Gastrocnemius medialis (tissue), 4 donors: ENCODE measurements at places on chromosomes 16 and 17.
A peak's percentile ranks its signal among the peaks of the same experiment; 100 is the strongest.

DNA sequence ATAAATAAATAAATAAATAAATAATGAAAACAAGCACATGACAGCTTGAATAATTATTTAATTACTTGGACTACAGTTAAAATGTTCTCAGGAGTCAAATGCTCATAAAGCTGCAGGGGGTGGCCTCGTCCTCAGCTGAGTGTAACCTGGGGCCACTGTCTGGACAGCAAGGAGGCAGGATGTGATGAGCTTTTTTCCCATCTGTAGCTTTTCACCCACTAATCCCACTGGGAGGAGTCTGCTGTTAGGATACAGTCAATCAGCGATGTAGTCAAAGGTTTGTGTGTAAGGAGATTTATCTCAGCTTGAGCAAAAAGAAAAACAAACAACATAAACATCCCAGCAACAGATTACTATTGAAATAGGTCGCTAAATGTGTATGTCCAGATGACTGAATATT lies 22.5 kb downstream of the ZCCHC14 start:
- H3K27me3 ChIP-seq: no peaks in the 10 kb centered on the region
- H3K4me3 ChIP-seq: no peak overlapping the region
- peaks cover 54% of the 10 kb centered on the region for H3K4me1 ChIP-seq
- no peak overlapping the region for H3K27ac ChIP-seq
- H3K36me3 ChIP-seq: no peaks in the 10 kb centered on the region

GRCh38 chr17:32157225-32157624 lies 14.9 kb downstream of the RHOT1 start:
- H3K27ac ChIP-seq: peak overlapping the region; percentile 61
- H3K36me3 ChIP-seq: no peaks in the 10 kb centered on the region
- no peak overlapping the region for H3K4me3 ChIP-seq
- no peak for DNase-seq

DNA sequence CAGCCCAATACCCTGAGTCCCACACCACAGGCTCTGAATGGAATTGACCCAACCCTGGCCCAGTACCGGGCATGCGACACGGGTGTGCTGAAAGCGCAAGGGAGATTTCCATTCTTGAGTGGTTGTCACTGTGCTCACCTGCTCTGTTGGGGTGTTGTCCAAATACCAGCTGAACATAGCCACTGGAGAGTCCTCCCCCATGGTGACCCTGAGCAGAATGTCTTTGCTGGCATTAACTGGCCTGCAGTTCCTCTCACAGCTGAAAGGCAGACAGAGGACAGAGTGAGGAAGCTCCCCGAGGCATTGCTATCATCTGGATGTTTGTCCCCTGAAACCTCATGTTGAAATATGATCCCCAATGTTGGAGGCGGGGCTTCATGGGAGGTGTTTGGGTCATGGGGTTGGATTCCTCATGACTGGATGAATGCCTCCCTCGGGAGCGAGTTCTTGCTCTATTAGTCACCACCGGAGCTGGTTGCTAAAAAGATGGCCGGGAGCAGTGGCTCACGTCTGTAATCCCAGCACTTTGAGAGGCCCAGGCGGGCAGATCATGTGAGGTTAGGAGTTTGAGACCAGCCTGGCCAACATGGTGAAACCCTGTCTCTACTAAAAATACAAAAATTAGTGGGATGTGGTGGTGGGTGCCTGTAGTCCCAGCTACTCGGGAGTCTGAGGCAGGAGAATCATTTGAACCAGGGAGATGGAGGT lies 57.3 kb upstream of the BCO1 start:
- no peaks in the 10 kb centered on the region for H3K27me3 ChIP-seq
- H3K4me3 ChIP-seq: peak overlapping the region; percentile 36
- no peaks in the 10 kb centered on the region for H3K36me3 ChIP-seq
- H3K27ac ChIP-seq: peak overlapping the region; percentile 83
- peak; percentile 87 for DNase-seq

DNA sequence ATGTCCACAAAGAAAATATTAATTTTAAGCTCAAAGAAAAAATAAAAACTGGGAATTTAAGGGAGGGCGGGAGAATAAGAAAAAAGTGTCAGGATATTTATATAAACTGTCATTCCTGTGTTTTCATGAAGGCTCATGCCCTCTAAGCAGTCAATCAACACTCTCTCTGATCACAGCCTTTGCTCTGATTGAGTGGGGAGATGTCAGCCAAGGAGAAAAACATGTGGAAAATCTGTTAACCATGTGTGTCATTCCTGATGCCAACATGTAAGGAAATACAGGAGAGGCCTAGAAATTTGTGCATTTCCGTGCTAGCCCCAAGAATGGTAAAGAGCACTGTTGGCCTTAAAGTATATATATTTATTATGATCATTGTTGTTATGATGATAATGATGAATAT lies 137.9 kb upstream of the IRX5 start:
- no peak overlapping the region for H3K4me3 ChIP-seq
- DNase-seq: no peak
- no peaks in the 10 kb centered on the region for H3K27me3 ChIP-seq

DNA sequence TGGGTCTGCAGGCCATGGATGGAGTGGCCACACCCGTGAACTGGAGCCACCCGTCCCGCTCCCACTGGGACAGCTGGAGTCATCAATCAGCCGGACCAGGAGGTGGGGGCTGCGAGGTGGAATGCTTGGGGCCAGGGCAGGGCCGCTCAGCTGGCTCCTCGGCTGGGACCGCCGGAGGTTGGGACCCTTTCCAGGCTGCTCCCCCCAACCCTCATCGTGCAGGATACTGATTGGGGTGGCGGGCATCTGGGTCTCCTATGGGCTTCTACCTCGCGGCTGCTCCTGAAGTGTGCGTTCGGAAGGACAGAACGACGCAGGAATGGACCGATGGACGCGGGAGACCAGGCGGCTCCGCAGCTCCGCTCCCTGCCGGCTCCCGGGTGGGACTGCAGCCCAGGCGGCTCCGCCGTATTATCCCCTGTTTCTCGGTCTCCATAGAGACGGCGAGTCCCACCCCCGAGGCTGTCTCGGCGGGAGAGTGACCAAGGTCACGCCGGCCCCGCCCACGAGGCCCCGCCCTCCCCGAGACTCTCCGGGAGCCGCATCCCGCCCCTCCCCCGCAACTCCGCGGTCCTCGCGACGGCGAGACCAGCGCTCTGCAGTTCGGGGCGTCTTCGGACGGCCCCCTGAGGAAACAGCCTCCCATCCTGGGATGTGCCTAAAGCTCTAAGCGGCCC lies at the start of gene TPPP3:
Gene TPPP3, minus strand, starts transcription at position 388 of the 677 bp plus-strand sequence. CDS start 2,387 bp downstream, outside the sequence.
- DNase-seq: peak; percentile 79
- no peaks in the 10 kb centered on the region for H3K27me3 ChIP-seq
- H3K4me1 ChIP-seq: peaks cover 68% of the 10 kb centered on the region
- H3K4me3 ChIP-seq: peak within 1 kb of the TSS; percentile 57
- peak within 1 kb of the TSS; percentile 66 for H3K27ac ChIP-seq

DNA sequence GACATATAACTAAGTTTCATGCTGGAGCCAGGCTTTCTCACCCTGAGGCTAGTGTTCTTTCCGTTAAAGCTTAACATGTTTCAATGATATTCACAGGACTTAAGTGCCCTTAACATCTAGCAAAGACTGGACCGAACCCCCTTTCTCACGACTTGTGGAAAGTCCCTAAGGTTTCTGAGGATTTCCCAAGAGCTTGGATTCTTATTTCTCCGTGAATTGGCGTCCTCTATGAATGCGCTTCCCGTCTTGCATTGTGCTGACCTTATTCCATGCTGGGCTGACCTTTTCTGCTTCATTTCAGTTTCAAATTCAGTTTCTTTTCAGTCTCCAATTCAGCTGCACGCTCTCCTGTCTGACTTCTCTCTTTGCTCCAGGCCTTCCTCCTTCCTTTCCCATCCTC lies 206.4 kb downstream of the HS3ST3A1 start:
- H3K4me1 ChIP-seq: no peaks in the 10 kb centered on the region
- no peaks in the 10 kb centered on the region for H3K27me3 ChIP-seq
- H3K27ac ChIP-seq: no peak overlapping the region
- DNase-seq: no peak
- no peak overlapping the region for H3K4me3 ChIP-seq

GRCh38 chr17:20009052-20009301 lies 182 bp upstream of the SPECC1 start:
- peak overlapping the region; percentile 74 for H3K27ac ChIP-seq
- peak overlapping the region; percentile 70 for H3K4me3 ChIP-seq
- no peaks in the 10 kb centered on the region for H3K36me3 ChIP-seq
- H3K27me3 ChIP-seq: peaks cover 8% of the 10 kb centered on the region
- no peak for DNase-seq

DNA sequence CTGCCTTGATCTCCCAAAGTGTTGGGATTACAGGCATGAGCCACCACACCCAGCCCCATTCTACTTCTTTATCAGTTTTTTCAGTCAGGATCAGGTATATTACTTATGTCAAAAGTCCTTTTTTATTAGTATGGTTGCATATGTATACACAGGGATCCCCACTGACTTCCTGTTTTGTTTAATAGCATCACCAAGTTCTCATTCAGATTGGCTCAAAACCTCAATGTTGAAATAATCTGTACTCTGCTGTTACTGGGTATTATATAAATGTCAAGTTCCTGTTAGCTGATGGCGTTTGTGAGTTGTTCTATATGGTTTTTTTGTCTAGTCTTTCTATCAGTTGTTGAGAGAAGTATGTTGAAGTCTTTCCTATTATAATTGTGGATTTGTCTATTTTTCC lies 168.5 kb downstream of the BCAS3 start:
- no peak overlapping the region for H3K27ac ChIP-seq
- no peak overlapping the region for H3K4me3 ChIP-seq
- H3K4me1 ChIP-seq: no peaks in the 10 kb centered on the region
- no peak for DNase-seq
- H3K27me3 ChIP-seq: no peaks in the 10 kb centered on the region

- no peak overlapping the region for H3K27ac ChIP-seq
- H3K36me3 ChIP-seq: no peaks in the 10 kb centered on the region
- no peak for DNase-seq
- H3K27me3 ChIP-seq: no peaks in the 10 kb centered on the region
- no peak overlapping the region for H3K4me3 ChIP-seq
- H3K4me1 ChIP-seq: no peaks in the 10 kb centered on the region
These were observed 130.9 kb downstream of the GSG1L start for GRCh38 chr16:27932542-27933135.

GRCh38 chr17:9140550-9141424 lies 119.5 kb downstream of the NTN1 start:
- DNase-seq: no peak
- H3K27me3 ChIP-seq: no peaks in the 10 kb centered on the region
- no peak overlapping the region for H3K27ac ChIP-seq
- no peak overlapping the region for H3K4me3 ChIP-seq
- no peaks in the 10 kb centered on the region for H3K36me3 ChIP-seq
- no peaks in the 10 kb centered on the region for H3K4me1 ChIP-seq
